ENCODE measurements at places on chromosomes 2 and 18.

DNA sequence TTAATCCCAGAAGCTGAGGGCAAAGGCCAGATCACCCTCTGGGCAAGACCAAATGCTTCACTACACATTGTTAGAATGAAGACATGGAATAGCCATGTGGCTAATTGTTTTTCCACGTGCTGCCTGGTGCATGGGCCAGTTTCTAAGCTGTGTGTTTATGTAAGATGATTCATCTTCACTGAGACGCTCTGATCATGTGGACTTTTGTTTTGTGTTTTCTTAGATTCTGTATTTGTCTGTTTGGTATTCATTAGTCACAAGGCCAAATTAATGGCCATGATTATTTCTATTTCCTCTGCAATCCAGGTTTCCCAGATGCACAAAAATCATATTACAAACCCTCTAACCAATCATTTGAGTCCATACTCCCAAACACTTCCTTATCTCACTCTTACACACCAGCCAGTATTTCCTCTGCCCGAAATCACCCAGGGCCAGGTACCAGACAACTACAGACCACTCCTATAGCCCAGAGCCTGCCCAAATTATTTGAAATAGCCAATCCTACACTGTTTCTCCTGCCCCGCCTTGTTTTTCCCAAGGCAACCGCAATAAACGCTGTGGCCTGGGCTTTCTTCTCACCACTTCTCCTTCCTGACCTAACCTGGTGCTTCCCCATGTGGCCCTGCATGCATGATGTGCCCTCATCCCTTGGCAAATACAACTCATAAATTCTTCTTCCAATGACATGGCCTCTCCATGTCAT lies 94.2 kb upstream of the SP3 start:
- no peak for DNase-seq

DNA sequence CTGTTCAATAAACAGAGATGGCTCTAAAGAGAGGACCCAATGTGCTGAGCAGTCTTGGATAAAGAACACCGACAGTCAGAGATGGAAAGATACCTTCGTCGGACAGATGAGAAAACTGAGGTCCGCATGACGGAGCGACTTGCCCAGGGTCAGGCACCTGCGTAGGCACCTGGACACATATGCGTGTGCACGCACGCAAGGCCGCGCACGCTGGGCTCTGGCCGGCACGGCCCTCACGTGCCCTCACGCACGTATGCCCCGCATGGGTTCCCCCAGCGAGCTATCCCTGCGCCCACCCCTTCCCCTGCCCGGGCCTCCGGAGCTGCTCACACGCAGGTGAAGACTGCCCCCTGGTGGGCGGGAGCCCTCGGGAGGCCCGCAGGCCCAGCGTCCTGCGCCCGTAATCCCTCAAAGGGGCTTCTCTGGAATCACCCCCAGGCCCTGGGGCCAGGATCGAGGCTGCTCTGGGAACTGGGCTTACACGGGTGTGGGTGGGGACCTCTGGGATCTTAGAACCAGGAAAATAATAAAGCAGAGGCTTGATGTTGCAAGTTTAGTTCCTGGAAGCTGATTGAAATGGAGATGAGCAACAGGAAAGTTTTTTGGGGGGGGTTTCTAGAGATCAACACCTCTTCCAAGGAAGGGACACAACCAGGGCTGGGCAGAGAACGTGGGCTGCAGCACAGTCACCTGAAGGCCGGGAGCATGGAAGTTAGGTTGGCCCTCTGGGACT lies 246.3 kb downstream of the TNS1 start:
- peak; percentile 31 for DNase-seq

- DNase-seq = no peak
Observed at GRCh38 chr2:2582998-2583545, 252.0 kb upstream of the MYT1L start.

DNA sequence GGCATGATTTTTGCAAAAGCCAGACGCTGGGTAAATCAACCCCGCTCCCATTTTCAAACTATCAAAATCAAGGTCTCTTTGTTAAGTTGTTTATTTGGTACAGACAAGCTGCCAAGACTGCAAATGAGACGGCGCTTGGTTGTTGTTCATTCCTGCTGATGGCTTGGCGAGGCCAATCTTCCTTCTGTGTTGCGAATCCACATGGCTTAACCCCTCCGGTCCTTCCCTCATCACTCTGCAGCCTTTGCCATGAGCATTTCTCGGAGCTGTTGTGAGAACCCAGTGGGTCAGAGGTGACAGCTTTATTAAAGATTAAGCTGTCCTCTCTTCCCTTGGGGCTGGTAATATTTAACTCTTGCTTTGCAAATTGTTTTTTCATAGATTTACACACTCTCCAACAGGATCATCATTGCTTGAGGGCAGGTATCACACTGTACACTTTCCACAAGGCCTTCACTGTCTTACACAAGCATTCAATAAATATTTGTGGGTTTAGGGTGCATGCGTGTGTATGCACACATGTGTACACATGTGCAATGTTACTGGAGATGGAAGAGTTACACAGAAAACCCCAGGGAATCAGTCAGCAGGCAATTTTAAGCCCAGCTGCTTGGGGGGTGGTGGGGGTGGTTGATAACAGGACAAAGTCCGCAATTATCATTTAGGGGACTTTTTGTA lies 27.8 kb upstream of the KCNF1 start:
- no peak for DNase-seq

DNA sequence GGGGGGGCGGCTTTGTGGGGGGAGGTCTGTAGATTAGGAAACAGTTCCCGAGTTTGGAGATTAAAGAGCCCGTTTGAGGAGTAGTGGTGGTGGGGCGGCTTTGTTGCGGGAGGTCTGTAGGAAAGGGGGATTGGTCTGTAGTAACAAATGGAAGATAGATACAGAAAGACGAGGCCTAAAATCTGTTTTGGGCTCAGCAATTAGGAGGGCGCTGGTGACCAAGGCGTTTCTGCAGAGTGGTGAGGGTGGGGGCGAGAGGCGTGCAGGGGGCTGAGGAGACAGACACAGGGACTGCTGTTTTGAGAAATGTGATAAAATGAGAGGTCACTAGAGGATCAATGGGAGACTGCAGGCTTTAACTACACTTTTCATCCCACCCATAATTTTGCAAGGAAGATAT lies 1.6 kb upstream of the ADNP2 start:
- no peak for DNase-seq

GRCh38 chr2:123245156-123245555 lies 779.9 kb upstream of the CNTNAP5 start:
- DNase-seq = no peak

GRCh38 chr2:101793277-101793969 lies 95.9 kb downstream of the MAP4K4 start:
- DNase-seq = no peak

DNA sequence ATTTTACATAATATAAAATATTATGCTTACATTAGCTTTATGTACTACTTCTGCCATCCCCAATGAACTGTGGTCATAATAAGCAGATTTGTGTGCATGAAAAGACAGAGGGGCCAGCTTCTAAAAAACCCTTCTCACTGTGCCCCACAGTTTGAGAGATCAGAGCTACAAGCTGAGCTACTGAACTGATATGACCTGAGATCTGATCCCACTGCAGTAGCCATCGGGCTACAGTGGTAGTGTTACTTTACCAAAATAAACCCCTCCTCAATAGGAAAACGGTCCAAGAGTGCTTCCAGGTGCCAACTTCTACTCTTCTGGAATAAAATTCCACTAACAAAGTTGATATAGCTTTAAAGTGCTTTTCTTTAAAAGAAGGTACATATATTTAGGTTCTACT lies 43.1 kb downstream of the IKZF2 start:
- DNase-seq = no peak

DNA sequence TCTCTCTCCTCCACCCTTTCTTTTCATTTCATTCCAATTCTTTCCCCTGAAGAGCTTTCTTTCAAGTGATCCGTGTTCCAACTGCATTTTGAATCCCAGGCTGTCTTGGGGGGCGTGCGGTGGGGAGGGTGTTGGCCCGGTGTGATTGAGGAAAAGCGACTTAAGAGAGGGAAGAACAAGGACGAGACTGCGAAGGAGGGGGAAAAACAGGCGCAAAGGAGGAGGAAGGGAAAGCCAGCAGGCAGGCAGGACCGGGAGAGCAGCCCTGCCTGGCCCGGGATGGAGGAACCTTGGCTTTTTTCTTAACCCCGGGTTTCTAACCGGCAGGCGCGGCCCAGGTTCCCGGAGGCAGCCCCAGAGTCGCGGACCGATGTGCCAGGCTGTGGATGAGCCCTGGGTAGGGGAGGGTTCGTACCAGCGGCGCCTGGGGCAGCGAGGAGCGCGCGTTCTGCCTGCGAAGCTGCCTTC lies 1.3 kb downstream of the ADCYAP1 start:
- DNase-seq = no peak

- no peak for DNase-seq
Observed at GRCh38 chr2:212726403-212726802, 187.8 kb upstream of the ERBB4 start.

- DNase-seq = peak; percentile 60
Observed at GRCh38 chr18:58526425-58527284, 102.2 kb downstream of the ALPK2 start.

DNA sequence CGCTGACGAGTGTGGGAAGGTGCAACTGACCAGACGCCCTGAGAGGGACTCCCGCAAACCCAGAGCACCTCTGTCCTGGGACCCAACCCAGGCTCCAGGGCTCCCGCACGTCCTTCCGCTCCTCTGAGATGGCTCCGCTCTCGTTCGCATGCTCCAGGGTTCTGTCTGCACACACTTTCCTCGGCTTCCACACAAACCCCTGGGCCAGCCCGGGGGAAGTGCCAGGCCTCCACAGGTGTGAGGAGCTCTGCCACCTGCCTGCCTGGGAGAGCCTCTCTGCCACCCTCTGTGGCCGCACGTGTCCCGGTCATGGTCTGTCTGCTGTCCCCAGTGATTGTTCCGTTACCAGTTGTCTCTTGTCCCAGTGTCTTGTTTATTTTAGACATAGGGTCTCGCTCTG lies 222.9 kb downstream of the HDAC4 start:
- DNase-seq = no peak

GRCh38 chr18:63679820-63680606 lies 18.3 kb upstream of the SERPINB3 start:
- DNase-seq = no peak

DNA sequence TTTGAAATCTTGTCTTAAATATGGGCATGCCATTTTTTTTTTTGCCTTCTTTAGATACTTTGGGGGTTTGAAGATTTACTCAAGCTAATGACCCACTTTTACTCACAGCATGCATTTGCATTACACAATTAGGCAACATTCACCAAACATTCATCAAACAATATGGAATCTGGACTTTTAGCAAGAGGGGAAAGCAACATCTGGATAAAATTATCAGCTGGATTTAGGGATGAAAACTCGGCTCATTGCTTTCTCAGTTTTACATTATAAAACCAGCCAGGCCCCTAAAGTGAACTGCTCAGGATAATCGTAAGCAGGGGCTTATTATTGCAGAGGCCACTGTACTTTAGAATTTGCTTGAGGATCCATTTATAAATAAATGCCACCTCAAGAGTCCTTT lies 44.7 kb downstream of the SOX11 start:
- no peak for DNase-seq

GRCh38 chr2:213306316-213306942 lies 22.2 kb downstream of the SPAG16 start:
- no peak for DNase-seq

- DNase-seq = no peak
Observed at GRCh38 chr18:64589000-64589399, 440.1 kb upstream of the LINC00305 start.

- no peak for DNase-seq
Observed at GRCh38 chr2:72794572-72794971, 31.3 kb downstream of the EXOC6B start.

DNA sequence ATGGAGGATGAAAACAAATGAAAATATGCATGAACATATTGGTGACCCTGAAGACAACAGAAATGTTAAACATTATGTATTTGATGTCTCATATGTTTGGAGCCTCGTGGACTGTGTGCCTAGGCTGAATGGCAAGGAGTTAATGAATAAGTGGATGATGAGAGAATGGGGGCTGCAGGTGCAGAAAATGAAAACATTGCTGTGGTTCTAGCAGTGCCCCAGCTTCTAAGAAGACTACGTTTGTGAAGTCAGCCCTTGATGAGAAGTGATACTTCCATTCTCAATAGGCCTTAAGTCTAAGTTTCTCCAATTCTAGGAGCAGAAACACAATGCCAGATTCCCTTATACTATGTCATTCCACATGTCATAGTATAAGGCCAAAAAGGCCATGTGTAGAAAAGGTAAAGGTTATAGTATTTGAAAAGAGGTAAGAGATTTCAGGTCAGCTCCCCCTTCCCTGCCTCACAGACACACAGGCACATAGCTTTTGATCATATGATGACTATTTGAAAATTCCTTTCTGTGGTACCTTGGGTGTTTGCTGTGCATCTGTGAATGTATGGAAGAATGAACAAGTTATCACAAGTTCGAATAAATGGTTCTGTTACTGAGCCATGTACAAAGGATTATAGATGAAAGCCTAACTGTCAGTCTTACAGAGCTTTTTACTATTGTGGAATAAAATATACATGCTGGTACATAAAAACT lies 280.8 kb downstream of the SETBP1 start:
- DNase-seq = no peak

DNA sequence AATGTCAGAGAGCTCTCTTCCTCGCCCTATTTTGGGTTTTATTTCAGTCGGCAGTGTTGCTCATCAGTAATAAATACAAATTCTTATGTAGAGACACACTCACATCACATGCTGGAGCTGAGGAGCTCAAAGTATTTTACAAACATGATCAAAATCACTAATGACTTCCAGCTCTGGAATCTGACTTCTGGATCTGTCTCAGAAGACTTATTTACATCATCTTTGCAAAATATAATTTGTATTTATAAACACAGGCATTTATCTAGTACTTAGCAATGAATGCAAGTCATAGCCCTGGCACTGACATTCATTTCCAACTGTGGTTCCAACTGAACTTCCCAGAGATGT lies 327.1 kb downstream of the NCKAP5 start:
- DNase-seq = no peak

GRCh38 chr2:45172142-45172541 lies 162.9 kb upstream of the SIX2 start:
- DNase-seq = no peak

GRCh38 chr18:77016936-77017335 lies 115.6 kb downstream of the MBP start:
- DNase-seq = no peak

- no peak for DNase-seq
Observed at GRCh38 chr2:198359308-198359707, 554.9 kb downstream of the PLCL1 start.

- DNase-seq = no peak
Observed at GRCh38 chr2:219020604-219021365, 20.5 kb downstream of the CFAP65 start.

- DNase-seq = peak; percentile 62
Observed at GRCh38 chr2:134207589-134208209, 46.2 kb upstream of the MGAT5 start.

DNA sequence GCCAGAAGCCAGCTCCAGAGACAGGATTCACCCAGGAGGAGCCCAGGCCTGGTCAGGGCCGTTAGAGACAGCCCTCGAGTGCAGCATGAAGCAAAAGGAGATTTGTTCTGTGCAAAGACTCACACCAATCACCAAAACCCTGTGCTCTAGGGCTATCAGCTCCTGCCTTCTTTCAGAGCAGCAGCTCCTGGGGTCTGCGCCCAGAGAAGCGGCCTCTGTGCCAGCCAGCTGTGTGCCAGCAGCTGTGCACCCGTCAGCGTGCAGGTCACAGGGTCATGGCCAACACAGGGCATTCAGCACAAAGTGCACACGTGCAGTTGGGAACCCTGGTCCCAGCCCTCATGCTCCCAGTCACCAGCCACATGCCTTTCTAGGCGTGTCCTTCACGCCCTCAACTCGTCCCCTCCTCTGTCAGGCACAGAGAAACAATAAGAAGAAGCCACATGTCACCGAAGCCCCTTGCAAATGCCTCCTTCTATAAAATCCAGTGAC lies 49.3 kb downstream of the ZNF516 start:
- DNase-seq = no peak

Measured in HT-29 (cell line).